ENCODE measurements at places on chromosomes 3 and 15.

GRCh38 chr15:93102211-93102610 lies 13.2 kb upstream of the RGMA start:
- no peak for DNase-seq

- DNase-seq, result no peak
These were observed 74.2 kb downstream of the ZNF621 start for GRCh38 chr3:40598962-40599361.

GRCh38 chr15:64355348-64355943 lies 527 bp downstream of the CSNK1G1 start:
- DNase-seq, result no peak

GRCh38 chr3:175240921-175241320 lies 381.8 kb downstream of the NAALADL2 start:
- DNase-seq, result no peak

GRCh38 chr3:101898752-101899169 lies 49.4 kb downstream of the NFKBIZ start:
- no peak for DNase-seq

- no peak for DNase-seq
These were observed 27.9 kb upstream of the SLC25A36 start for GRCh38 chr3:140913728-140914127.

DNA sequence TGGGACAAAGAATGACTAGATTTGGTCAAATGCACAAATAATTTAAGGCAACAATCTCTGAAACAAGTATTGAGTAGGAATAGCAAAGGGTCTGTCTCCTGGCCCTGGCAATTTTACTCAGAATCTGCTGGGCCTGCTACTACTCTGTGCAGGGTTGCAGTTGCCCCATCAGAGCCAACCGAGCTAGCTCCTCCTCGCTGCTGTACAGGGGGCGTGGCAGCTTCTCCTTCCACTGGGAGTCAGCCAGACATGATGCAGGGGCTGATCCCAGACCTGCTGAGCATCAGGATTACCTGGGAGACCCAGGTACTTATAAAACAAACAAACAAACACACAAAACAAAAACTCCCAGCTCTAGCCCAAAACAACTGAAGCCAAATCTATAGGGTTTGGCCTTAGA lies 30.5 kb upstream of the PXYLP1 start:
- DNase-seq, result no peak

DNA sequence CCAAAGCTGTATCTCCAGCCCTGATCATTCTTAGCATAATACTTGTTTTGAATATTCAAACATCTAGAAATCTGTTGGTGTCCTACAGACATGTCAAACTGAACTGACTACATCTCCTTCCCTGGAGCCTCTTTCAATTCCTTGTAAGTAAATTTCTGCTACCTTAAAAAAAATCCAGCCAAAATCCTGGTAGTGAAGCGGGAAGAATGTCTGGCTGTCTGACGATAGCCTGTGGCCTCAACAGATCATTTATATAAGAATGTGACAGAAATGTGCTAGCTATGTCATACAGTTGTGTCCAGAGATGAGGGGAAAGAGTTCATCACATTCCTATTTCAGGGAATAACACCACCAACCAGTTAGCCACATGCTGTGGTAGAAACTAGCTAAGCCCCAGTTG lies 18.6 kb upstream of the TM6SF1 start:
- DNase-seq, result no peak

DNA sequence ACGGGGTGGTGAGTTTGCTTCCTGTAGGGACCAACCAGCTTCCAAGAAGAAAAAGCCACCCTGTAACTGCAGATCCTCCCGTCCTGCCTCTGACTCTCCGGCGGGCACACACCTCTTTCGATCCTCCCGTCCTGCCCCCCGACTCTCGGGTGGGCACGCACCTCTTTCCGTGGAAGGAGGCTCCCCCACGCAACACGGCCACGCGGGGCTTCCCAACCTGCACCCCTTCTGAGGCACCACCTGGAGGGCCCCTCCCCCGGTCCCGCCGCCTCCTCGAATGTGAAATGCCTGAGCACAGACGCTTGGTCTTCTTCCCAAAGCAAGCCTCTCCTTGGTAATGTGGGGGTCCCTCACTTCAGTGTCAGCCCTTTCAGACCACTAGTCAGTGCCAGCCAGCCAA lies 7.3 kb downstream of the ADAMTS17 start:
- DNase-seq, result no peak

GRCh38 chr3:117281371-117281770 lies 571.8 kb downstream of the TUSC7 start:
- no peak for DNase-seq

- peak; percentile 55 for DNase-seq
These were observed 679 bp downstream of the IQGAP1 start for GRCh38 chr15:90388462-90389380.

- DNase-seq, result no peak
These were observed 31.1 kb downstream of the AGTR1 start for GRCh38 chr3:148728753-148729152.

DNA sequence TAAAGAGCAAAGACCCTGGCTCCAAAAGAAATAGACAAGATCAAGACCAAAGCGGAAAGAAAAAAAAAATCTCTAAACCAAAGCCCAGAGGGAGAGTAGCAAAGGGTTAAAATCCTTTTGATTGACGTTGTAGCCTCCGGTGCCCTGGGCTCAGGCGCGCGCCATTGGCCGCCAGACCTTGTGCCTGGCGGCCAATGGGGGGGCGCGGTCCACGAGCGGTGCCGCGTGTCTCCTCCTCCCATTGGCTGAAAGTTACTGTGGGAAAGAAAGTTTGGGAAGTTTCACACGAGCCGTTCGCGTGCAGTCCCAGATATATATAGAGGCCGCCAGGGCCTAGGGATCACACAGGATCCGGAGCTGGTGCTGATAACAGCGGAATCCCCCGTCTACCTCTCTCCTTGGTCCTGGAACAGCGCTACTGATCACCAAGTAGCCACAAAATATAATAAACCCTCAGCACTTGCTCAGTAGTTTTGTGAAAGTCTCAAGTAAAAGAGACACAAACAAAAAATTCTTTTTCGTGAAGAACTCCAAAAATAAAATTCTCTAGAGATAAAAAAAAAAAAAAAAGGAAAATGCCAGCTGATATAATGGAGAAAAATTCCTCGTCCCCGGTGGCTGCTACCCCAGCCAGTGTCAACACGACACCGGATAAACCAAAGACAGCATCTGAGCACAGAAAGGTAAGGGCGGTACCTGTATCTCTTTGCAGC lies at the start of gene HES1:
Gene HES1 (plus strand): TSS at position 343 of the 713 bp plus-strand sequence. CDS start 233 bp downstream, at position 576.
- DNase-seq, result peak; percentile 7

DNA sequence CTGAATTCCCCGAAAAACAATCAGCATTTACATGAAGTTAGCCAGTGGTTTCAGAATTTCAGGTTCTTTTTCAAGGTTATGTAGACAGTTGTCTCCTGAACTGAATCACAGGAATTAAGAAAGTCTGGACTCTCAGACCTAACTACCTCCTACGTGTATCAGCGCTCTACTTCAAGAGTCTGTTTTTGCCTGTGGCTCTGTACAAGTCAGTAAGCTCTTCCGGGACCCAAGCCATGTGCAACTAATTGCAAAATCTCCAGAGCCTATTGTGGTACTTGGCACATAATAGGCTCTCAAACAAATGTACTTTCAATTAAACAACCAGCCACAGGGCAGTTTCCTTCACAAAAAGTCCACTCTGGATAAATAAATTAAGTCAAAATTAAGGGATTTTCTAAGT lies 414.2 kb downstream of the PDCD6IP start:
- DNase-seq, result no peak

DNA sequence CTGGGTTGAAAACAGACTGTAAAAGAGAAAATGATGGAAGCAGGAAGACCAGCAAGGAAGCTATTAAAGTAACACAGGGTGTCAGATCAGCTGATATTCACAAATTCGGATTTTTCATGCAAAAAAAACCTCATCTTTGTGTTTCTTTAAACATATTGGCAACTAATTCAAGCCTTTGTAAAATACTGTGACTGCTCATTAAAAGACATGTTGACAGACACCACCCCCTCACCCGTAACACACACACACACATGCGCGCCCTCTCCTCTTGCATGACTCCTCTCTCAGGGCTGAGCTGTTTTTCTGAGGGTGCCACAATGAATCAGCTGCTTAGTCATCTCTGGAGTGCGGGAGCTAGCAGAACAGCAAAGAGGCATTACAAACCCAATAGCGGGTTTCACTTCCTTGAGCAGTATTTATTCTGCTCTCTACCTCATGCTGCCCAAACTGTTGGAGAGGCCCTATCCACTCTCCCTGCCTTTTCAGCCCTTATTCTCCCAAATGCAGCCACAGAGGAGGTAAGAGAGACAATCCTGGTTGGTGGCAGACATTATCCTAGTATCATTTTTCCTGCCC lies 35.8 kb upstream of the CCDC80 start:
- DNase-seq, result peak; percentile 87

- DNase-seq, result no peak
These were observed 68.6 kb downstream of the FAM174B start for GRCh38 chr15:92586966-92587365.

GRCh38 chr3:52636673-52637072 lies 49.0 kb downstream of the PBRM1 start:
- no peak for DNase-seq

DNA sequence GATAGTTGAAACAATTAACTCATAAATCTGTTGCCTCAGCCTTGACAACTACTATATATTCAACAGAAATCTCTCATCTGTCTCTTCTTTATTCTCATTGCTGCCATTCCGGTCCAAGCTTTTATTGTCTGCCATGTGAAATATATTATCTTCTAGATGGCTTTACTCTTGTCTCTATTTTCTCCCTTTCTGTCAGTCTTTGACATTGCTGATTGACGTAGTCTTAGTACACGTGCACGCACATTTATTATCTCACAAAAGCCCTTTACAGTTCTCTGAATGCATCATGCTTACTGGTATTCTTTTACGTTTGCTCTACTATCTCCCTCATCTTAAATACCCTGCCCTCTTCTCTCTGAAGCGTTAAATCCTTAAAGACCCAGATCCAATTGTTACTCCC lies 5.6 kb downstream of the PDIA3 start:
- no peak for DNase-seq

GRCh38 chr15:62928242-62928999 lies 114.1 kb upstream of the TPM1 start:
- DNase-seq, result no peak

GRCh38 chr3:184717399-184717983 lies 5.6 kb upstream of the MAGEF1 start:
- DNase-seq, result no peak

- no peak for DNase-seq
These were observed 100.2 kb upstream of the CFAP20DC start for GRCh38 chr3:59150039-59150438.

GRCh38 chr3:42024591-42025351 lies 62.9 kb upstream of the ULK4 start:
- DNase-seq, result no peak

GRCh38 chr15:63523306-63523990 lies 19.1 kb downstream of the USP3 start:
- DNase-seq, result no peak

- DNase-seq, result no peak
These were observed 87.1 kb downstream of the RGMA start for GRCh38 chr15:93001881-93002280.

GRCh38 chr15:35427091-35427490 lies 118.9 kb downstream of the DPH6 start:
- DNase-seq, result no peak

GRCh38 chr3:20310629-20311028 lies 124.6 kb upstream of the SGO1 start:
- no peak for DNase-seq

DNA sequence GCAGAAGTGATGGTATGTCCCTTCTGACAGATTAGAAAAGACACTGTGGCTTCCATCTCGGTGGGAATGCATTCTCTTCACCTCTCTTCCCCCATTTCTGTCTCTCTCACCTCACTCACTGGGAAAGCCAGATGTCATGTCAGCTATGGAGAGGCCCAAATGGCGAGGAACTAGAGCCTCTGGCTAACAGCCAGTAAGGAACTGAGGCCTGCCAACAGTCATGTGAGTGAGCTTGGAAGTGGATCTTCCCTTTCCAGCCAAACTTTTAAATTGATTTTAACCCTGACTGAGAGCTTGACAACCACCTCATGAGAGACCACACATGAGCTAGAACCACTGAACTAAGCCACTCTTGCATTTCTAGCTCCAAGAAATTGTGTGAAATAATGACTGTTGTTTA lies 35.2 kb upstream of the CDAN1 start:
- DNase-seq, result no peak

DNA sequence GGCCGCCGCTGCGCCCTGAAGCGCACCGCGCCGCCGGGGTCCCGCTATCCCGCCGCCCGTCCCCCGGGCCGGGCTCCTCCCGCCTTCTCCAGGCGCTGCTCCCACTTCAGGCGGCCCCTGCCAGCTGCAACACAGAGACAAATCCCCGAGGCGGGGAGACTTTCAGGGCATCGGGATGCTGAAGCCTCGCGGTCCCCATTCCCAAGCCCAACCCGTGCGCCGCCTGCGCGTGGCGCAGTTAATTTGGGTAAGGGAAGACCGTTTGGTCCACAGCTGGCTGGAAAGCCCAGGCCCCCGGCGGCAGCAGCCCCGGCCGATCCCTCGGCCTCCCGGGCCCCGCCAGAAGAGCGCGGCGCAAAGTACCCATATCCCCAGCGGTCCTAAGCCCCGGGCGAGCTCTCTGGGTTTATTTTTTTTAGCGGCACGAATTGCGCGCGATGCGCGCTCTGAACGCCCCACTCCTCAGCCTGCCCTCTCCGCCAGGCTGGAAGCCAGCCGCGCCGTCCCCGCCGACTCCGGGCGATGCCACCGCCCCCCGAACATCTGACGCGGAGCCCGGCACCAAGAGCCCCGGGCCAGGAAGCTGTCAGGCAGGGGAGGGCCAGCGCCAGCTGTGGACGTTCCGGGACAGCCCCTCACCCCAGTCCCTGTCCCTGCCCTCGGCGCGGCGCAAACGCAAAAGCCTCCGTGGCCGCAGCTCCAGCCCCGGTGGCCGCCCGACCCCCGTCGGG lies 517 bp downstream of the FBN1 start:
- DNase-seq, result no peak

DNA sequence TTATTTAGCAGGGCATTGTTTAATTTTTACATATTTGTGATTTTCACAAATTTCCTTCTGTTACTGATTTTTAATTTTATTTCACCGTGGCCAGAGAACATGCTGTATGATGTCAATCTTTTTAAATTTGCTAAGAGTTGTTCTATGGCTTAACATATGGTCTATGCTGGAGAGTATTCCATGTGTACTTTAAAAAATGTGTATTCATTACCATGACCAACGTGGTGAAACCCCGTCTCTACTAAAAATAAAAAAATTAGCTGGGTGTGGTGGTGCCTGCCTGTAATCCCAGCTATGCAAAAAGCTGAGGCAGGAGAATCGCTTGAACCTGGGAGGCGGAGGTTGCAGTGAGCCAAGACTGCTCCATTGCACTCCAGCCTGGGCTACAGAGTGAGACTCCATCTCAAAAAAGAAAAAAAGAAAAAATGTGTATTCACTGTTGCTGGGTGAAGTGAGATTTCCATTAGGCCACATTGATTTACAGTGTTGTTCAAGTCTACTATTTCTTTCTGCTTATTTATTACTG lies 258.2 kb downstream of the EDEM1 start:
- DNase-seq, result no peak

- no peak for DNase-seq
These were observed 629 bp upstream of the NOX5 start for GRCh38 chr15:69013726-69014406.

- DNase-seq, result no peak
These were observed 108.1 kb downstream of the USP13 start for GRCh38 chr3:179760944-179761343.

- DNase-seq, result no peak
These were observed 36.2 kb upstream of the LDHAL6B start for GRCh38 chr15:59170295-59171066.

- DNase-seq, result no peak
These were observed 2.9 kb upstream of the PSMA4 start for GRCh38 chr15:78537266-78537905.

- no peak for DNase-seq
These were observed 5.0 kb downstream of the TWF2 start for GRCh38 chr3:52233968-52234367.

Measured in CD4-positive, alpha-beta T cell treated with Interleukin-15 for 4 hours (primary cell).